ENCODE measurements at places on chromosomes 5 and 9.

DNA sequence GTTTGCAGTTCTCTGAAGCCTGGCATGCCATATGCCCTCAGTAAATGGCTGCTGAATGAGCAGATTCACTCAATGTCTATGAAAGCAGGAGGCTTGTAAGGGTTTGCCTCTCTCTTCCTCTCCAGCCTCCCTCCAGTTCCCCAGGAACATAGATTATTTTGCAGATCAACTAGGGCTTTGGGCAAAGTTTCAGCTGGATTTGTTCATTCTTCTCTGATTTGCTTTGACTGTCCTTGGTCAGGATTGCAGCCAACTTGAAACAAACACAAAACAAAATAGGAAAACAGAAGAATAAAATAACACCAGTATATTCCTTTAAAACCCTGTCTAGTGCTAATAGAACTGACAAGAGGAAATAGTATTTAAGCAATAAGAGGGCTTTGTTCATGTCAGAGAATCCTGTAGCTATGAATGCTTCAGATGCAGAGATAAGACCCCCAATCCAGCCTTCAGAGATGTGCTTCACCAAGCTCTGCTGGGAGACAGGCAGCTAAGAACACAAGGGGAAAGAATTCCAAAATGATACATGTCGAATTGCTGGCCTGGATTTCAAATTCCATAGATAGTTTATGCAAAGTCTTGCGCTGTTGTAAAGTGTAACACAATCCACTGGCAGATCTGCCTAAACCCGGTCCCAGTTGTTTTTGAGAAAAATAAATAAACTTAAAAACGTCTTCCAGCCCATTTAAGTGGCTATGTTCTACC is 174.3 kb downstream of the PAPPA start:
- no peak for DNase-seq

DNA sequence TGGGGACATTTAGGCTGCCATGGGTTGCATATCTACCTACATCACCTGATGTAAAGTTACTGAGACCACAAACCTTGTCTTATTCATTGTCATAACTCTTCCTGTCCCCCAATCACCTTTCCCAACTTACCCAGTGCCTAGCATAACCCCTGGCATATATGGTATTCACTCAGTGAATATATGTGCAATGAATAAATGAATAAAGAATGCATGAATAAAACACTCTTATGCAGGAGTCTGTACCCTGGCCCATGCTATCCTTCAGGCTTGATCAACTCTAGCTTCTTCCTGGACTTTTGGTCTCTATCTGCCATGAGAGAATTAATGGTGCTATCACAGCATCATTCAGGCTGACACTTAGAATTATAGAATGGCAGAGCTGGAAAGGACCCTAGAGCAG is 285.2 kb downstream of the SMARCA2 start:
- DNase-seq, result no peak

DNA sequence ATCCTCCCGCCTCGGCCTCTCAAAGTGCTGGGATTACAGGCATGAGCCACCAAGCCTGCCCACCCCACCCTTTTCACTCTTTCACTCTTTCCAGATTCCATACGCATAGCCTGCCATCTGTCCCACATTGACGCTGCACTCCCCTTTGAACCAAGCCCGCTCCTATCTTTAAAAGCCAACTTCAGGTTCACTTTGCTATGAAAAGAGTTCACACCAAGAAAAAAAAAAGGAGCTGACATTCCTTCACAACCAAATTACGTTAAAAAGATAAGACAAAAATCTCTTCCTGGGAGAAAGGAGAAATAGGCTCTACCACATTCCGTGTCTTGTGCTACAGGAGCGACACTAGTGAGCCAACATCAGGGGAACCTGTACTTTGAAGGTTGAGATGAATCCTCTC is 41.5 kb downstream of the DMRT1 start:
- DNase-seq, result no peak

DNA sequence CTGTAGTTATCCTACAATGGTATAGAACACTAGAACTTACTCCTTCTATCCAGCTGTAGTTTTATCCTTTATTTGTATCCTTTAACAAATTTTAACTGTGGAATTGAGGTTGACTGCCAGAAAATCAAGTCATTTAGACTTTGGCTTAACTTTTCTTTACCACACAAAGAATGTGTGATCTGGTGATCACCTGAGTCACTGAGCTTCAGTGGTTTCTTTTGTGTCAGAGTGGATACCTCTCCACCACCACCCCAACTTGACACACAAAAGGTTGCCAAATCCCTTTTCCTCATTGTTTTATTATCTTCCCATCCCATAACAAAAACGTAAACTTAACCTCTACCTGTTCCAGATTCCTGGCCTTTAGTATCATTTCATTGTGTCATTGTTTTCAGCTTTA is 5.5 kb downstream of the OTULIN start:
- DNase-seq, result no peak

GRCh38 chr9:34337403-34337802 is 8.0 kb downstream of the NUDT2 start:
- DNase-seq, result no peak

GRCh38 chr9:8864545-8864896 is 1064.9 kb upstream of the DMAC1 start:
- DNase-seq, result no peak

- DNase-seq, result no peak
Measured at GRCh38 chr9:109974143-109974917, 194.3 kb downstream of the PALM2AKAP2 start.
